GOT3 (cell line): ENCODE measurements at places on chromosomes 2 and 18.

GRCh38 chr18:55488473-55488872 is 99.5 kb downstream of the TCF4 start:
- DNase-seq: no peak

DNA sequence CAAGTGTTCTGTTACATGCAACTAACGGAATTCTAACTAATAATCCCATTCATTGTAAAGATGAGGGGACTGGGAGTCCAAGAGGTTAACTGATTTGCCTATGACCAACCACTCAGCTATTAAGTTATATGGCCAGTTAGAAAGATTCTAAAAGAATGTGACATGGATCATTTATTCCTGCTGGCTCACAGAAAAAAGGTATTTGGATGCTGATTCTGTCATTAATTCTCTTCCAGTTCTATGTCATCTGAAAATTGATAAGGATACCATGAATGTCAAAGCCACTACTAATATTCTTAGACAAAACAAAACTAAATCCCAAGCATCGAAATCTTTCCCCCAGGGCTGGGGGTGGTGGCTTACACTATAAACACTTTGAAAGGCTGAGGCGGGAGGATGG is 41.2 kb upstream of the GORASP2 start:
- DNase-seq: no peak

DNA sequence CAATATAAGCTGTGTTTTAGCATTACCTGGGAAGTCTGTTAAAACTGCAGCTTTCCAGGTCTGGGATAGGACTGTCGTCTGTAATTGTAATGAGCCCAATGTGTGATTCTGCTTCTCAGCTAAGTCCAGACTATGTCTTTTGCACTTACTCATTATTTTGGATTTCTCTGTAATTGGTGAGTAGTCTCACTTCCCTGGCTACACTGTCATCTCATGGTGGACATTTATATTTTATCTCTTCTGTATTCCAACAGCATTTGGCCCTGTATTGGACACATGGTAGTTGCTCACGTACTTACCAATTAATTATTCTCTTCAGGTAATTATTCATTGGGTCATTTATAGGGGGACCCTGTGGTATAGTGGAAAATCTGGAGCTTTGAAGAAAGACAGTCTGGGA is 28.0 kb downstream of the LHCGR start:
- no peak for DNase-seq

DNA sequence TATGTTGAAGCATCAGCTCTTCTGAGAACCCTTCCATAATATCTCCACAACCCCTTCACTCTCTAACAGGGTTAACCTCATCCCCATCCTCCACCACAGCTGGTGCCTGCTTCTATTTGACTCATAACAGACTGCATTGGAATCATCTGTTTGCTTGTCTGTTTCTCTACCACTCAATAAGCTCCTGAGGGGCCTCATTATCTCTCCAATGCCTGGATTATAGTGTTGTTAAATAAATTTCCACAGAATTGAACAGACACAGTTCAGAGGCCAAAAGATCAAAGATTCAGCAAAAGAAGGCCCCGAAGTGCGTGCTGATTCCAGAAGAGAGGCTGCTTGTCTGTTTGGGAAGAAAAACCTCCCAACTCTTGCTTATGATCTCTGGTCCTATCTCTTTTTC is 33.7 kb upstream of the FAM98A start:
- DNase-seq: no peak

GRCh38 chr2:96681540-96681939 is 39.0 kb downstream of the FER1L5 start:
- no peak for DNase-seq

DNA sequence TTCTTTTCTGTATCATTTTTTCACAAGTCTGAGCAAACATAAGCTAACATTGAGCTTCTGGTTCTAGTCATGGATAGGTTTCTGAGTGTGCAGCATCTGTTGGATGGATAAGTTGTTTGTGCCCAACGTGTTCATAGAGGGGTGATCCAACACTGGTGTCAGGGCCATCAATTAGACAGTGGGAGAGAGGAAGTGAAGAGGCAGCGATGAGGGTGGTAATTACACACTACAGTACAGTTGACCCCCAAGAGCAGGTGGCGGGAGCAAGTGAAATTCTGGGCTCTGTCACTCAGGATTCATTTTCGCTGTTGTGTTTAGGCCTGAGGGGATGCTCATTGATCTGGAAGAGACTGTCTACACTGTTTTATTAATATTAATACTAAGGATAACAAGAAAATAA is 180.0 kb upstream of the CXCR4 start:
- no peak for DNase-seq

- no peak for DNase-seq
Measured at GRCh38 chr2:189360861-189361260, 80.4 kb upstream of the WDR75 start.

- no peak for DNase-seq
Measured at GRCh38 chr18:32771871-32772580, 797 bp downstream of the KLHL14 start.

DNA sequence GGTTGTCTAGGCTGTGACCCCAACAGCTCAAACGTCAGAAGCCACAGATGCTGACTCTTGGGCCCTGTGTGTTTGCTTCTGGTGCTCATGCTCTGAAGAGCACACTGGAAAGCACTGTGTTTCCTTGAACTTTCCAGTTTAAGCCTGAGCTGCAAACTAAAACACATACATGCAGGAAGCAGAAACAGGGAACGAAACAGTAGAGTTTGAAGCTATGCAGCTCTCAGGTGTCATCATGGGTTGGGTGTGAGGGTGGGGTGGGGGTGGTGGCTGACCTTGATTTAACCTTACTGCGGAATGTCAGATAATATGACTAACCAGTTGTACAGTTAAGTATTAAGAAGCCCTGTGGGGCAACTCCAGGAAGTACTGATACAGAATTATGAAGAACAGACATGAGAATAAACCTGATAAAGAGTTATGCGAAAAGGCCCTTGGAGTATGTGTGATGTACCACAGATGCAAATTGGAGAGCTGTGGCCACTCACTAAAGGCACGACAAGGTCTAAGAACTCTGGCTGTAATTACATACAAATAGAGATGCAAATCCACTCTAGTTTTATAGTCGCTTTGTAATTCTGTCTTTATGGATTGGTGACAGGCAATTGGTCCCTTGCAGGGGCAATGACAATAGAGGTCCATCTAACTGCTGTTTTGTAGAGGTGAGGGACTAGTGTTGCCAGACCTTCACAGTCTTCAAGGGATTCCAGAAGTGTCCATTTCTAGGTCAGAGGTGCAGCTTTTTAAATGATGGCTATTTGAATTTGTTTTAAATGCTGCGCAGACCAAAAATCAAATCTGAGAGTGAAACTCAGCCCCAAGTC is 273.1 kb downstream of the NAPG start:
- no peak for DNase-seq

- DNase-seq: no peak
Measured at GRCh38 chr2:121640380-121641316, 8.6 kb downstream of the CLASP1 start.

DNA sequence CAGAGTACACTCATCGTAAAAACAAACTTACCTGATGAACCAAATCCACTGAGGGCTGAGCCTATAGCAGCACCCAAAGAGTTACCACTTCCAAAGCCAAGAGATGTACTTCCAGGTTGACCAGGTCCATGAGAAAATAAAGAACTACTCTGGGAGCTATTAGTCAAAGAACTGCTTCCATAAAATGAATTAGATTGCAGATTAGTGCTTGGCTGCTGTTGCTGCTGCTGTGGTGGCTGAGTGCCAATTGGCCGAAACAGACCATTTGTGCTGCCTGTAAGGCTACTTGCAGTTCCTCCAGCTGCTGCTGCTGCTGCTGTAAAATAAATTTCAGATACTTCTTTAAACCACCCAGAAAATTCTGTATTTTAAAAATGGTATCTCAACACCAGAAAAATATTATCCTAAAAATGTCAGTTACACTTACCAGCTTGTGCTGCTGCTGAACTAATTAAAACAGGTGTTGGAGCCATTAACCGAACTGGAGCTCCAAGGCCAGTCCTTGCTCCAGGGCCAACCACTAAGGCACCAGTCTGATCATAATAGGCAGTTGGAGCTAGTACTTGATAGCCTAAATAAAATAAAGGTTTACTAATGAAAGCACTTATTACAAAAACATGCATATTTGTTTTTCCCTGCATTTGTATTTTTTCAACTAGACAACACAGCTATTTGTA is 58.1 kb upstream of the SDC1 start:
- DNase-seq: no peak

DNA sequence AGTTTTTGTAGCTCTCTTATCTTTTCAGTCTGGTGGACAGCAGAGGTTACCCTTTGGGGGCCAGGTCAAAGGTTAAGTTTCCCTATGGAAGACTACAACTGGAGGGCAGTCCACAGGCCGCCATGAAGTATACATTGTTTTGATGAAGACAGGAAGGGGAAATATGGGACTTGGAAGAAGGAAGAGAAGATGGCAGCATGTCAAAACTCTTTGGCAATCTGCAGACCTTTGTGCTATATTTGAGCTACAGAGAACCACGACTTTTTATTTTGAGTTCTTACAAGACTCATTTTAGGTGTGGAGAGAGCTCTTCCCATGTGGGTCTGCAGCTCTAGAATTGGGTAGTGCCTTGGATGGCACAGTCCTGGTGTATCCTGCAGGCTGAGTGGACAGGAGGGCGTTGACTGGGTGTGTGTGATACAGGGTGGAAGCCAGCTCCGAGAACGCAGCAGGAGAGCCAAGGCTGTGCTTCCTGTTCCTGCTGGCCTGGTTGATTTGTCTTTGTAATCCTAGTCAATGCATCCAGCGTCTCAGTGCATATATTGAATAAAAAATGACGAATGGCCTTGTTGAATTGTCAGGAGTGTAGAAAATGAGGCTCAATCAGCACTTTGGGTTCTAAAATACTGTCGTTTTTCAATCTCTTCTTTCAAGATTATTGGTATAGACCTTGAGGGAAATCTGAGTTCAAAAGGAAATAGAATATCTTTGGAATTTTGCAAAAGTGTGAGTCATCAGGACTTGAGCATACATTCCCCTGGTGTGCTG is 11.5 kb downstream of the ITGA6 start:
- DNase-seq: no peak

GRCh38 chr2:6750411-6751158 is 115.1 kb downstream of the CMPK2 start:
- DNase-seq: no peak

GRCh38 chr2:31131871-31132270 is 6.4 kb downstream of the GALNT14 start:
- DNase-seq: no peak

- DNase-seq: no peak
Measured at GRCh38 chr2:101569886-101570520, 95.1 kb upstream of the RFX8 start.

DNA sequence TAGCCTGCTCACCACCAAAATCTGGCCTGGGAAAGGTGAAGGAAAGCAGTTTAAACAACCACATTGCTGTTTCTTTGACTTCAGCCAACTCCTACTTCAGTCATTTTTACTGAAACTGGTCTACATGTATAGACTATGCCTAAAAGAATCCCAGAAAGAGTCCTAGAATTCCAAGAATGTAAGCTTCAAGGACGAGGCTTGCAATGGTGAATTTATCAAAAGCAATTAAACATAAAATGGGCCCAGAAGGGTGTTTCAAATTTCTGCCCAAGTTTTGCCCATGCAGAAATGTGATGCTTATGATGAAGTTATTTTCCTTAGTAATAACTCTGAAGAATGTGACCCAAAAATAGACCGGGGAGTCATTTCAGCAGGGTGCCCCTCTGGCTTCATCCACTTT is 16.6 kb downstream of the EN1 start:
- DNase-seq: no peak

- no peak for DNase-seq
Measured at GRCh38 chr2:13542642-13543041, 825.9 kb downstream of the TRIB2 start.

DNA sequence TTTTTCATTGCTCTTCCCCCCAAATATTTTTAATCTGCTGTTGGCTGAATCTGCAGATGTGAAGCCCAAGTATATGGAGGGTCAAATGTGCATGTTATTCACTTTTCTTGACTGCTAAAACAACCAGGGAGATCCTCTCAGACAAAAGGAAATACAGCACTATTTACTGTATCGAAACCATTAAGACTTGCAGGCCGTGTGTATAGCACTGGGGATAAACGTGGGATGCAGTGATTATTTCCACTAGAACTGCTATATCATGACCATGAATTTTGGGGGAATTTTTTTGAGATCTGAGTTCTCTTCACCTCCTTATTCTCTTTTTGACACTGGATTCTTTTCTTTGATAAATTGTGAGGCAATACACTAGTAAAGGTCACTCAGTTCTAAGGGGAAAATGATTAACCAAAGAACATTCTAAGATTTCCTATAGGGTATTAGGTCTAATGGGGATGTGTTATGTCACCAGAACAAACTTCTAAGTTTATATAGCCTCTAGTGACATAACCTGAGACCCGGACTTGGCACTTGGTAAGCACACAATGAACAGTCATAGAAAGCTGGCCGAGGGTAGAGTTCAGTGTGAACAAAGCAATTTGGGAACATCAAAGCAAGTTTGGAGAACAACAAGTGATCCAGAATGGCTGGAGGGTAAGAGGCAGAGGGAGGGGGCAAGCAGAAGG is 14.9 kb upstream of the UGT1A1 start:
- DNase-seq: no peak

GRCh38 chr2:71496156-71496770 is 42.9 kb downstream of the DYSF start:
- no peak for DNase-seq

- DNase-seq: no peak
Measured at GRCh38 chr2:71154798-71155197, 24.4 kb downstream of the MPHOSPH10 start.

- DNase-seq: no peak
Measured at GRCh38 chr2:11663427-11663826, 6.6 kb downstream of the NTSR2 start.

DNA sequence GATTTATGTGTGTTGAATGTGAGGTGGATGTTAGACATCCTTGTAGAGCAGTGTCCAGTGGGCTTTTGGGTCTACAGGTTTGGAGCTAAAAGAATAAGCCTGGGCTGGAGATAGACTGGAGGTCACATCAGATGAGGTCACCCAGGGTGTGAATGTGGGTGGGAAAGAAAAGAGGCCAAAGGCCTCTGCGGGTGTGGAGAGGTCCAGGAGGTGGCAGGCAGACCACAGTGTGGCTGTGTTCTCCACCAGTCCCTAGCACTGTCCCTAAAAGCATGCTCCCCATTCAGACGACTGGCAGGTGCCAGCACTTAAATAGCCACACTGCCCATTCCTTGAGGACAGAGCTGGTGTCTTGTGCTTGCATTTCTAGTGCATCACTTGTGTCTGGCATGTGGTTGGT is 4.1 kb downstream of the ATG4B start:
- DNase-seq: no peak

GRCh38 chr2:206482123-206482522 is 38.8 kb downstream of the ADAM23 start:
- no peak for DNase-seq

DNA sequence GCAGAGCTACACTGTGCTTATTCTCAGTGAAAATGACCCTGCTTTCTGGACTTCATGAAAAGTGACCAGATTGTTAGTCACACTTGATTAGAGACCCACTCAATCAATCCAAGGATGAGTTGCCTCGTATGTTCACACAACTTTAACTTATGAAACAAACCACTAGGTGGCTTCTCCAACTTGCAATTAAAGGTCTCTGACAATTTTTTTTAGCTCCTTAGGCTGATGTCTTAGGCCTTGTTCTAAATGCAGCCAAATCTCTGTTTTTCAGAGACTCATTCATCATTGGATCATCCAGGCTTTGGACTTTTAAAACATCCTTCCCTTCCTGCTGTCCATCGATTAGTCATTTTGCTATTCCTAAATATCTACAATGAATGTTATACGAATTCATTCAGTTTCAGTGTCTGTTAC is 63.4 kb downstream of the MREG start:
- no peak for DNase-seq

GRCh38 chr18:58223717-58224424 is 179.8 kb downstream of the NEDD4L start:
- DNase-seq: no peak
